Vagina (tissue), 2 donors: ENCODE measurements at places on chromosomes 16 and 17. TPM values are rescaled to one million over a fixed set of nuclear protein-coding genes. Genes with fewer than 3 reads are reported as not detected.

DNA sequence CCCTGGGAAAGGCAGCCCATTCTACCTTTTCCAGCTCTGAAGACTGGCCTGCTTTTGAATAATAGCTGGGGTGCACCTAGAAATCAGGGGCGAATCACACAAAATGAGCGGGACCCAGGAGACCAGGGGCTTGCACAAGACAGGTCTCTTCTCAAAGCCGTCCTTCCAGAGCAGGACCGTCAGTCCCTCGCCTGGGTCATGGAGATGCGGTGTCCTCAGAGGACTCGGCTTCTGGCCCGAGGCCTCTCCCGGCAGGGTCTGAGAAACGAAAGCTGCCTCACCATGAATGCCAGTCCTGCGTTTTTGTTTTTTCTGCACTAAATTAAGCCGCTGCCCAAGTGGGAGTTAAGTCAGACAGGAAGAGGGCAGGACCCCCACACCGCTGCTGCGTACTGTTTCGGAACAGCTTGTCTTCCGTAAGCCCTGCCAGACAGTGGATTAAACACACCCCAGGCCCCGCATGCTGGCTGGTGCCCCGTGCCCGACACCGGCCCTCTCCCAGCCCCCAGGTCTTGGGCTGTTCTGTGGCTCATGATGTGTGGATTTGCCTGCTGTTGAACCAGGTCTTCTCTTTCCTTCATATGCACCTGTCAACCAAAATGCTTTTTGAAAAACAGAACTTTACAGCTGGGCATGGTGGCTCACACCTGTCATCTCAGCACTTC is 142.1 kb upstream of the RPH3AL start:
- DNase-seq = no peak

DNA sequence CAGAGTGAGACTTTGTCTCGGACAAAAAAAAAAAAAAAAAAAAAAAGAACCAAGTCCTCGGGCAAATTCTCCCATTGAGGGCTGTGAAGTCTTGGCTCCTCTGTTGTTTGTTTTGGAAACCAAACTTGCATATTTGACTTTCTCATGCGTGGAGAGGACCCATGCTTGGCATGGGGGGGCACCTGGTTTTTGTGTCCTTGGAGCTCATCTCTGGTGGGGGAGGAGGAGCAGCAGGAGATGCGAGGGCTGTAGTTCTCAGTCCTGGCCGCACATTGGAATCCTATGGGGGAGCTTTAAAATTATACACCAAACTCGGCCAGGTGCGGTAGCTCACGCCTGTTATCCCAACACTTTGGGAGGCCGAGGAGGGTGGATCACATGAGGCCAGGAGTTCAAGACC is 74.5 kb downstream of the ABCC6 start:
- DNase-seq = no peak

- no peak for DNase-seq
These were observed 25.4 kb downstream of the UBE2G1 start for GRCh38 chr17:4340914-4341615.

DNA sequence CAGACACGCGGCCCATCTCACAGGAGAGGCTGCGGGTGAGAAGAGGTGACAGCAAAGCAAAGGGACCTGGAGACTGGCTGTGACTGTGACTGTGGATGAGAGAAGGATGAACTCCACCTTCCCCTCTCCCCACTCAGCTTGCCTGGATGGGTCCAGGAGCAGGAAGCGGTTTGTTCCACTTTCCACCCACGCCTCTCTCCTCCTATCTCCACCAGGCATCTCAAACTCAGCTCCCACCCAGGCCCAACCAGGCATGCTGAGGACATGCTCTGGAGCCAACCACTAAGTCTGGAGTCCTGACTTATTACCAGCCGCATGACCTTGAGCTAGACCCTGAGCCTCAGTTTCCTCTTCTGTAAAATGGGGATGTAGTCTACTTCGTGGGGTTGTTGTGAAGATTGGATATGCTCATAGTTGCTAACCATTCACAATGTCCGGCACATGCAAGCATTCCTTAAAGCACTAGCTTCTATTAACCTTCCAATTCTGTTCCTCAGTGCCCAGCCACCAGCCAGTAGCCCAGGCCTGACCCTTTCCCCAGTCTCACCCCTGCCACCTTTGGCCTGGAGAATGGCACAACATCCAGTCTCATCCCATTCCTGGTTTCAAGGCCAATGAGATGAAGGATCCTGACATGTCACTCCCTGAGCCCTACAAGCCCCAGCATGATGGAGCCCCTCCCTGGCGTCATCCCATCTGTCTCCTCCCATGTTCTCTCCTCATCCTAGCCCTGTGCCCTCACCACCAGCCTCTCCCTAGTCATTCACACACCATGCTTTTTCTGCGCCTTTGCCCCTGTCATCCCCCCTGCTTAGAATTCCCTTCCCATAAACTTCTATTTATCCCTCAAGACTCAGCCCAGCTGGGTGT is 2.3 kb downstream of the GAS2L2 start:
- DNase-seq = no peak

GRCh38 chr16:19523184-19523558 is 571 bp upstream of the CCP110 start:
- no peak for DNase-seq

DNA sequence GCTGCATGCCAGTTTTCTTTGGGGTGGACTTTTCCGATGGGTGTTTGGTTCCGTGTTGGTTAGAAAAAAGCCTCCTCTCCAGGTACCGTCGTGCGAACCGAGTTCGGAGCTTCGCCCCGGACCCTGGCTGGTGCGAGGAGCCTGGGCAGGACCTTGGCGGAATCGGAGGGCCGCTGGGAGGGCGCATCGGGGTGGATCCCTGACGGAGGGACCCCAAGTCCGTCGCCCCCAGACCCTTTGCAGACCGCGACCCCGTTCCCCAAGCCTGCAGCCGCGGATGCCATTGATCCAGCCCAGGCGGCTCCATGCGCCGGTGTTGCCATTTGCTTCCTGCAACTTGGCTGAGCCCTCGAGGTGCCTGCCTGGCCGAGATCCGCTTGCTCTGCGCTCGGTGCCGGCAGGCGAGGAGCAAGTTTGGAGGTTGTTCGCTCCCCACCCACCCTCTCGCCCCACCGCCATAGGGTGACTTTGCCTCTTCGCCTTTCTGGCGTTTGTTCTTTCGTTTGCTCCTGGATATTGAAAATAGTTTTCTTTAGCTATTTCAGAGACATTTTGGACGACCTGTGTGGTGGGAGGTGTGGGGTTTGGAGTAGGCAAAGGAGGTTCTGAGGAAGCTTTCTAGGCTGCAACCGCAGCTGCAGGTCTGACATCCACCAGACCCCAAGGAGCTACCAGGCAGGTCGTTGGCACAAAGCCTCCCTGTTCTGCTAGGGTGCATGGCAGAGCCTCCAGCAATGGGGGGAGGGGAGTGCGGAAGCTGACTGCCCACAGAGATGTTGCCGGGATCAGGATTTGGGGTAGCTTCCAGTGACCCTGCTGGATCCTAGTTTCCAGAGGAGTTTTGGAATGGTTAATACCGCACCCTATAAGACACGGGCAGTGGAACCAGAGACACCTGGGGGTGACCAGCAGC is 58.2 kb downstream of the RAP1GAP2 start:
- DNase-seq = no peak

GRCh38 chr17:18856570-18856915 is 1.4 kb upstream of the PRPSAP2 start:
- DNase-seq = no peak

DNA sequence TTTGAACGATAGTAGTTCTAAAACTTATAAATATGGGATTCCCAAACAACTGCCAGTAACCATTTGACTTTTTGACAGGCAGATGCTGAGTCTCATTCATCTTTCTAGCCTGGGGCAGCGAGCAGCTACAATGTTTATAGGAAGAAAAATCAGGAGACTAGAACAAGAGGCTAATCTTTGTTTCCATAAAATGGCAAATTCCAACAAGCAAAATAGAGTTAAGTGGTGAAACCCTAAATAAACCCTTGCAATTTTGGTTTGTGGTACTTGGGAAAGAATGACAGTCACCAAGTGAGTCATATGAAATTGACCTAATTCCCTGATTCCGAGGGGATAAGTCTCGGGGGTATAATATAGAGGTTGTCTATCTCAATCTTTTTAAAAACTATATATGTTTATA is 27.3 kb upstream of the HS3ST2 start:
- DNase-seq = no peak

DNA sequence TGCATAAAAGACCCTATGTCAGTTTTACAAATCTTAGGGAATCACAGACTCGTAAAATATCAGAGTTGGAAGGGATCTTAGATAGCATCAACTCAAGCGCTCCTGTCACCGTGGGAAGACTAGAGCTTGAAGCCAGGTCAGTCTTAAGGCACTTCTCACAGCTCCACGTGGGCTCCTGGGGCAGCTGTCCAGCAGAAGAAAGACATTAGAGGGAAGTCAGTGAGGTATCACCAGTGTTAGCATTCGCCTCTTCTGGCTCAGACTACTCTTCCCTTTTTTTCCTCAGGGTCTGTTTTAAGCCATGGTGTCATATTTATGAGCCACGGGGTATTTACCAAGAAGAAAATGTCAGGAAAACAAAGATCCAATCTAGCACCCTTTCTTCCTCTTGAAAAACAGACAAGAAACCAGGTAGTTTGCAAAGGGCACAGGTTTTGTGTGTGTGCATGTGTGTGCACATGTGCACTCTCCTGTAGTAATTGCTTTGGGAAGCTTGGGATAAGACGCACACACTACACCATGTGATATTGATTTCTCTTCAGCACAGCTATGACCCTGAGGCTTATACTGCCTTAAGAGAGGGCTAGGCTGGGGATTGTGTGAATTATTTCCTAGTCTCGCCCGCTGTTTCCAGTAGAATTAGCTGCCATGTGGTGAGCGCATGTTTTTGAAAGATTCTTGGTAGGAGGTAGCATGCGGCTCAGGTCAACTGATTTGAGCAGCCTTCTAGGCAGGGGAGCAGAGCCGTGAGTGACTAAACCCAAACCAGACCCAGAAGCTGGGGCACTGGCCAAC is 61.0 kb upstream of the ELAC2 start:
- no peak for DNase-seq

DNA sequence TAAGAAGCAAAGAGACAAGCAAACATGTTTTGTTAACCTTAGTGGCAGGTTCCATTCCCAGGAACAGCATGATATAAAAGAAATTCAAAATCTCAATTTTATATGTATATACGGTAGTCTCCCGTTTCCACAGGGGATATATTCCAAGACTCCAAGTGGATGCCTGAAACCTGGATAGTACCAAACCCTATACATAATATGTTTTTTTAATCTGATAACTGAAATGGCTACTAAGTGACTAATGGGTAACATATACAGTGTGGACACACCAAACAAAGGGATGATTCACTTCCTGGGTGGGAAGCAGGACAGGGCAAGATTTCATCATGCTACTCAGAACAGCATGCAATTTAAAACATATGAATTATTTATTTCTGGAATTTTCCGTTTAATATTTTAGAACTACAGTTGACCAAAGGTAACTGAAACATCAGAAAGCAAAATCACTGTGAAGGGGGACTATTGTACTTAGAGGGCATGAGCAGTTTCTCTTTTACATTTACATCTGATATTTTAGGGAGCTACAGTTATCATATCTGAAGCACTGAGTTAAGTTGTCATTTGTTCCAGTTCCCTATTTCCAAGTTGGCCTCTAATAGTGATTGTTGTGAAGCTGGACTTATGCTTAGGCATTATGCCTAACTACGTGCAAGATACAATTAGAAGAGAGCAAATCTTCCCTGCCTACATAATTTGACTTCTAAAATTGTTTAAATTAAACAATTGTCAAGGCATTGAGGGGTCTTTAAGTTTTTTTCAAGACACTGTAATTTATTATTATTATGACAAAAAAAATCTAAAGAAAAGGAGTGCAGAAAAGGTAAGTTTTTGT is 34.1 kb upstream of the ABCA6 start:
- no peak for DNase-seq

GRCh38 chr17:39813631-39814030 is 50.5 kb downstream of the IKZF3 start:
- DNase-seq = no peak

GRCh38 chr17:80901319-80901718 is 90.3 kb upstream of the CHMP6 start:
- DNase-seq = no peak

DNA sequence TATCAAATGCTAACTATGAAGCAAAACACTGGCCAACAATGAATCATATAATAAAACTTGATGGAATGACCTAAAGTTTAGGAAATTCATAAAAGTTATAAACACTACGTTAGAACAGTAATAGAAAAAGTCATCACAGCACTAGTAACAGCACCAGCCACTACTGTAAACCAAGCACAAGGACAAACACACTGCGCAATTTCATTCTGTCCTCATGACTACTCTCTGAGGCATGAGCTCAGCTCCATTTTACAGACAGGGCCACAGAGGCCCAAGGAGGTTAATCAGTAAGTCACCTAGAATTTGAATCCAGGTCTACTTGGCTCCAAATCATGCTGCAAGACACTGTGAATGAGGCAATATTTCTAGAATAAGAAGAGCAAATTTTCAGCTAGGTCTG is 13.4 kb downstream of the EMC8 start:
- no peak for DNase-seq

DNA sequence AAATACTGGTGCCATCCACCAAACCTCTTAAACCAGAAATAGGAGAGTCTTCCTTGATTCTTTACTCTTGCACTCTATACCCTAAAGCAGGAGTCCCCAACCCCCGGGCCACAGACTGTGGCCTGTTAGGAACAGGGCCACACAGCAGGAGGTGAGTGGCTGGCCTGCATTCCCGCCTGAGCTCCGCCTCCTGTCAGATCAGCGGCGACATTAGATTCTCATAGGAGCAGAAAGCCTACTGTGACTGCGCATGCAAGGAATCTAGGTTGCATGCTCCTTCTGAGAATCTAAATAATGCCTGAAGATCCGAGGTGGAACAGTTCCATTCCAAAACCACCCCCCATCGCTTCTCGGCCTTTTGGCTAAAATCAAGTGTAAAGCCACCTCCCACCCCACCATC is 30.3 kb upstream of the SRCIN1 start:
- no peak for DNase-seq

DNA sequence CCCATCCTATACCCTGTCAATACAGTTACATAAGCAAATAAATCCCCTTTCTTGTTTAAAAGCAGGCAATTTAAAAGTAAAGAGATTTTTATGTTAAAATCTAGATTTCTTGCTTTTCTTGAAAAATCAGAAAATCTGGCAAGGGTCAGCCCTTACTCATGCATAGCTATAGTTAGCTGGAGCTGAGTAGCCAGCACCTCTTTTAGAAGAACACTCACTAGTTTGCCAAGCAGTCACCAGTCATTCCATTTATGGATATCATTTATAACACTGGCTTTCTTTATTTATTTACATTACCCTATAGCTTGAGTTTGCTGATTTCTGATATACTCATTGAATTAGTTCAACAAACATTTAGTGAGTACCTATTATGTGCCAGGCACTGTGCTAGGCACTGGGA is 45.7 kb downstream of the NXPH3 start:
- no peak for DNase-seq

GRCh38 chr17:31433811-31434726 is 42.6 kb downstream of the RAB11FIP4 start:
- DNase-seq = no peak

Gene MYL11
- total RNA-seq = not detected

Gene CD300C
- total RNA-seq = not detected

Gene KRTAP3-1
- not detected for total RNA-seq

Gene ARHGDIA
- total RNA-seq = 120 TPM

Gene TAC4
- not detected for total RNA-seq

Gene SCN4A
- total RNA-seq = 0.98 TPM

Gene BAHCC1
- total RNA-seq = 9.1 TPM

Gene GPR139
- total RNA-seq = not detected

Gene OR1A1
- total RNA-seq = not detected

Gene LRRC46
- total RNA-seq = not detected
